Activated gamma-delta T cell treated with anti-CD3 and anti-CD28 coated beads, Interleukin-2, amount 50 U/mL, for 16 hours (primary cell): ENCODE measurements at places on chromosomes 2 and 18.

GRCh38 chr18:48771641-48772375 is 179.0 kb downstream of the SMAD7 start:
- DNase-seq: no peak

DNA sequence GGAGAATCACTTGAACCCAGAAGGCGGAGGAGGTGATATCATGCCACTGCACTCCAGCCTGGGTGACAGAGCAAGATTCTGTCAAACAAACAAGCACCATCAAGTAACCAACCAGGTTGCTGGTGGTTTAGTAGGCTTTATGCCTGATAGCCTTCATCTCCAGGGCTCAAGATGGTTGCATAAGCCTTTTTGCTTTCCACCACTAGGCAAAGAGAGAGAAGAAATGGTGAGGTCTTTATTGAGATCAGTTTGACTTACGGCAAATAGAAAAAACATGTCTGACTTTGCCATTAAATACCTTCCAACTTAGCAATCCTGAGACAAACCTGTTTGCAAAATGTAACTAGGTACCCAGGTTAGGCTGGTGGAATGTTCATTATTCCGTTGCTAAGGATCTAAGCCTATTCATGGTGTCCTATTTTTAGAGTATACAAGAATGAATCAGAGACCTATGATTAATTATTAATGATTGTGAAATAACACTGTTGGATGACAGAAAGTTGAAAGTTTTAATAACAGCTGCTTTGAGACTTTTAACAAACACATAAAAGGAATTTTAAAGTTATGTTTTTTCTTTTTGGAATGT is 53.5 kb upstream of the SLC38A11 start:
- DNase-seq: no peak

DNA sequence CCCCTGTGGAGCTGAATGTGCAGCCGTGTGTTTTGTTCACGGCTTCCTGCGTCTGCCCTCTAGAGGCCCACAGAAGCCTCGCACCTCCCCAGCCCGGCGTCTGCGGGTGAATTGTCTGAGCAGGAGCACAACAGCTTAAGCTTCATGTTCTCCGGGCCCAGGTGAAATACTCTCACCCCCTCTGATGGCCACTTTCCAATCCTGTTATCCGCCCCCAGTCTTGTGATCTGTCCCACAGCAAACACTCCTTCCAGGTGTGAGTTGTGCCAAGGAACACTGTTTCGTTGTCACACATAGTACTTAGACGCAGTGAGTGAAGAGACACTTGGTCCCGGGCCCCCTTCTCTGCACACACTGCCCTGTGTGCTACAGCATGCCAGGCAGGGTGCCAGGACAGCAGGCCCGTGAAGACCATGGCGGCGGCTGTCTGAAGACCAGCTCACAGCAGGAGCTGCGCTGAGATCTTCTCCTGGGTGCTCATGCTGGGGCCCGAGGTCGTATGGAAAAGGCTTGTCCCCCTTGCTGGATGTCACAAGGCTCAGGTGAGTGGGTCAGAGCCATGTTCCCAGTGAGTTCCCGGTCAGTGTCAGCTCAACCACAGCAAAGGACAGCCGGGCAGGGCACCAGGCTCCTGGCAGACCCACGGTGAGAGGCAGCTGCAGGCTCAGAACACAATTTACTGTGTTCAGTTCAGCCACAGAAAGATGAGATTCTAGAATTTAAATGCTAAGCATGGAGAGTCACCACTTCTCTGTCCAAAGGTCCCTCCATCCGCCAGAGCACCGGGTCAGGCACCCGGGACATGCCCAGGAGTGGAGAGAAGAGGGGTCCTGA is 6.8 kb upstream of the PXDN start:
- peak; percentile 29 for DNase-seq

- DNase-seq: no peak
These were observed 136.1 kb upstream of the NOSTRIN start for GRCh38 chr2:168666339-168666738.

DNA sequence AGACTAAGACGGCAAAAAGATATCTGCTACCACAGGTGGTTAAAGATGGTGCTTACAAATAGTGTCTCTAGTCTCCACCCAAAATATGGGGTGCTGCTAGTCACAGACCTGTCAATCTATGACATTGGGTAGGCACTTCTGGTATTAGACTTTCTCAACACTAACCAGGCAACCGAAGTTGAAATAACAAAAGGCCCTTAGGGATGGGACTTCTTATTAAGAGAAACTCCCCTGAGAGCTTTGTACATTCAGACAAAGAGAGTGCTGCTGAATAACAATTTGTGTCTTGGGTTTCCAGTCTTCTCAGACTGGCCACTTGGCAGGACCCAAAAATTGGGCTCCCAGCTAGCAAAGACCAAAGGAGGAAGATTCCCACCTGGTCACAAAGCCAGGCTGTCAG is 310.0 kb downstream of the CNTNAP5 start:
- no peak for DNase-seq
